NCI-H1694 (cell line): ENCODE measurements at places on chromosomes 2 and 18.

DNA sequence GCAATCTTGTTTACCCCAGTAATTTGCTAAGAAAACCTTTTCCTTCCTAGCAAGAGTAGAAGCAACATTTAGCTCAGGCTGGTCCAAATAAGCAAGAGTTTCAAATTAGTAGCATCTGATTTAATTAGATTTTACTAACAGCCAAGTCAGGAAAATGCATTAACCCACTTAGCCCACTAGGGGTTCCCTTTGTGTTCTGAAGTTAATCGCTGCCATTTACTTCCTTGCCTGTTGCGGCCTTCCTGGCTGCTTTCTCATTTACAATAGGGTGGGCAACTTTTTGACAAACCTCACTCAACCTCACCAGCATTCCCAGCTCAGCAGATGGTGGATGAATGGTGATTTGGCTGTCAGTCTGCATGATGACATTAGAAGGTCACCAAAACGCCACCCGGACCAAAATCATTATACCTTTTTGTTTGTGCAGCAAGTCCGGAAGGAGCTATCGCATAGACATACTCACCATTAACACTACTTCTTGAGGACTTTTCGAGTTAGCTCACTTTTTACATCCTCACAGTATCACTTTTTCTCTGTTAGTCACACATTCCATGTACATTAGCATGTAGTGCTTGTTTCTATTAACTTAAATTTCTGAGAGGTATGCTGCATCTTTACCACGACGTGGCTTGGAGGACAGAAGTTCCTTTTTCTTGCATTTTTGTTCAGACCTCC, 101.5 kb upstream of the SETBP1 start:
- DNase-seq, result no peak

- peak; percentile 14 for DNase-seq
Measured at GRCh38 chr2:197309691-197310231, 819 bp downstream of the ANKRD44 start.

- no peak for DNase-seq
Measured at GRCh38 chr2:212427638-212428037, 111.0 kb downstream of the ERBB4 start.

DNA sequence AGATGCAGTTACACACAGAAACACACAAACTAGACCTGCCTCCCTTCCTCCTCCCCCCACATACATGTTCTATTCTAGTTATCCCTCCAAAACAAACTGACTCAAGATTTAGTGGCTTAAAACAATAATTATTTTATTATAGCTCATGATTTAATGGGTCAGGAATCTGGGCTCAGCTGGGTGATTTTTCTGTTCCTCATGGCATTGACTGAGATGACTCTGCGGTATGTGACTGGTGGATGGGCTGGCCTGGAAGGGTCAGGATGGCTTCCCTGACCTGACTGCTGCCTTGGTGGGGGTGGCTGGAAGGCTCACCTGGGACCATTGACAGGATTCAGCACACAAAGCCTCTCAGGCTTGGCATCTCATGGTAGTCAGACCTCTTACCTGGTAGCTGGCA, 33.7 kb upstream of the NTSR2 start:
- no peak for DNase-seq

DNA sequence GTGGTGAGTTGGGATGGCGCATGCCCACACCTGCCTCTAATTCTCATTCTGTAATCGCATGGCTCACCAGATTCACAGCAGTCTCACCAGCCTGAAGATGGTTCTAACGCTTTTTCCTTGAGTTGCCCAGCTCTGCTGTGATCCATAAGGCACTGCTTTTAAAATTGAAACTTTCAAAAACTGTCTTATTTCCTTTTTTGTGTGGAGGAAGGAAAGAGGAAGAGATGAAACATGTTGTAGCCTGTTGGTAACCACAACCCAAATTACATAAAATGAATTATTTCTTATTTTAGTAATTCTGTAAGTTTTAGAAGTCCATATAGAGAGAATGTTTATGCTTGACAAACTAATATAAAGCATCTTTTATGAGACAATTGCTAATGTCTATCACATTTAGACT, 165.4 kb downstream of the RBM43 start:
- DNase-seq, result no peak

DNA sequence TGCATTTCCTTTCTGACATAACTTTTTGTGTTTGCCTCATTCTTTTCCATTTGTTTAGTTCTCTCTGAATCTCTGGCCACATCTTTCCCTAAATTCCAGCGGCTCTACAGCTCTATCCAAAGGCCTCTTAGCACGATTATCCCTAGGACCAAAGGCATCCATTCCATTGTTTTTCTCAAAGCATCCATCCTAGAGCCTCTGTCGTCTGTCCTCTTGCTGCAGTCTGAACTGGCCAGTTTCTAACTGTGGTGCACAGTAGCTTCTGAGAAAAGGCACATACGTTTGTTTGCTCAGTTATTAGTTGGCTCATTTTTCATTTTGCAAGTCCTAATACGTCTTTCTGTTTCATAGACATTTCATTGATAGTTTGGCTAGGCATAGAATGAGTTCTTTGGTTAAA, 45.7 kb upstream of the TCF7L1 start:
- no peak for DNase-seq

GRCh38 chr2:234135750-234136221, 85.3 kb downstream of the SPP2 start:
- peak; percentile 63 for DNase-seq

- no peak for DNase-seq
Measured at GRCh38 chr2:126900646-126901319, 2.1 kb downstream of the TEX51 start.
